ENCODE measurements at places on chromosomes 6 and 20. TPM values are rescaled to one million over a fixed set of nuclear protein-coding genes. Genes with fewer than 3 reads are reported as not detected.

Gene LAMP5
- 34.1 TPM for total RNA-seq

Gene SLC29A1
- total RNA-seq = 18.6 TPM

Gene CPXM1
- 89.2 TPM for total RNA-seq

Gene BHLHE23
- total RNA-seq = 4.7 TPM
